ENCODE measurements at places on chromosomes 5 and 9.

GRCh38 chr9:98637381-98637780, 71.4 kb downstream of the GABBR2 start:
- peak; percentile 6 for DNase-seq

DNA sequence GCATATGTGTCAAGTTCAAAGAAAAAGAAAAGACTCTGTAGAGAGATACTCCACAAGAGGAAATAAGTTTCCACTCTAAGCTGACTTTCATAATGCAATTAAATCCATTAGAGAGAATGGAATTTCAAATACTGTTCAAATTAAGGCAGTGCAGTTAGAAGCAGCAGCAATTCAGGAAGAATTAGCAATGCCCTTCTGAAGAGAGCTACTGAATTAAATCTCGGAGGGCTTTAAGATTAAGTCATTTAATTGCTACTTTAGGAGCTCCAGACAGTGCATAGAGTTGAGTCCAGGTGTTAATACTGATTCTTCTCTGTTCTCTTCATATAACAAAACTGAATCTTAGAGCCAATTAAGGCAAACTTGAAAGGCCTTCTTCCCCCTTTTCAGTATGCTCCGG, 8.5 kb downstream of the CDH12 start:
- no peak for DNase-seq

DNA sequence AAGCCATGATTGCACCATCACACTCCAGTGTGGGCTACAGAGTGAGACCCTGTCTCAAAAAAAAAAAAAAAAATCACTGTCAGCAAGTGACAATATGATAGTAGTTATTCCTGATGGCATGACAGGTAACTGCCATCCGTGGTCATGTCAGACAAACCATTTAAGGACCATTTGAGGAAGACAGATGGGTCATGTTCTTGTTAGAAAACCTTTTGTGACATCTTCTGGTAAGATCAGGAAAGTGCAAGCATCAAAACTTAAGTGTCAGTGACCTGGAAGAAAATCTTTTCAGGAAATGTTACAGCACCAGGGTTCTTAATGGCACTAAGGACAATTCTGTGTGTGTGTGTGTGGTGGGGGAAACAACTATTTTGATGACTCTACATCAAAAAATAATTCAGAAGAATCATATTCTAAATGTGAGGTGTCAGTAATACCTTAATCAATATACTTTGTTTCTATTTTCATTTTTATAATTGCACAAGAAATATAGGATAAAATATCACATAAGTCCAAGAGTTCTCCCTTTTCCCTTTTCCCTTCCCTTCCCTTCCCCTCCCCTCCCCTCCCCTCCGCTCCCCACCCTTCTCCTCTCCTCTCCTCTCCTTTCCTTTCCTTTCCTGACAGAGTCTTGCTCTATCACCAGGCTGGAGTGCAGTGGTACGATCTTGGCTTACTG, 17.8 kb downstream of the SLC38A9 start:
- peak; percentile 40 for DNase-seq

DNA sequence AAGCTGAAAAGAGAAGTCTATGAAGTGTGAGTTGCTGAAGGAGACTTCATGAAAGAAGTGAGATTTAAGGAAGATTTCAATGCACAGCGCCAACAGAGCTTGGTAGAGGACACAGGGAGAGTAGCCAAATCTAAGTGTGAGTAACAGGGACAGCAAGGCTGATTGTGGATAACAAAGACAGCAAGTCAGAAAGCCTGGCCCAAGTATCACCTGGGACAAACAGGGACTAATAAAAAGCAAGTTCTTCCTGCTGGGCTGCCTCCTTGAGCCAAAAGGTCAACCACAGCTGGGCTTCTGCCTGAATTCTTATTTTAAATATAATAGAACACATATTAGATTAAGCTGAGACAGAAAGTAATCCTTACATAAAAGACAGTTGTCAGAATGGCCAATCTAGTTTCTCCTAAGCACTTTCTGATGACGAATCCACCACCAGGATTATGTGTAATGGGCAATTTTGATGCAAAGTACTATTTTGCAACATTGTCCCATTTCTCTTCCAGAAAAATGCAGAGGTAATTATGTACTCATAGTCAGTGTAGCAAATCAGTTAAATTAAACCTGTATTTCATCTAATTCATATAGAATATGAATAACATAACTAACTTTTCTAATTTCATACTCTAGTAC, 73.8 kb downstream of the MAPKAP1 start:
- DNase-seq, result no peak

- DNase-seq, result peak; percentile 70
These were observed 702.1 kb downstream of the SEMA5A start for GRCh38 chr5:8843771-8844170.

DNA sequence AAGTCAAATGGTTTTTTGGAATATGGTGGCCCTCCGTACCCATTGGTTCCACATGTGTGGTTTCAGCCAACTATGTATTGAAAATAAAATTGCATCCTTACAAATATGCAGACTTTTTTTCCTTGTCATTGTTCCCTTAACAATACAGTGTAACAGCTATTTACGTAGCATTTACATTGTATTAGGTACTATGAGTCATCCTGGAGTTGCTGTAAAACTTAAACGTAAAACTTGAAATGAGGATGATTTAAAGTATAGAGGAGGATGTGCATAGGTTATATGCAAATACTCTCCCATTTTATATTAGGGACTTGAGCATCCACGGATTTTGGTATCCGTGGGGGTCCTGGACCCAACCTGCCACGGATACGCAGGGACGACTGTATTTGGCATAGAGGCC, 16.3 kb downstream of the SDHA start:
- no peak for DNase-seq

GRCh38 chr5:107532169-107532878, 138.4 kb downstream of the EFNA5 start:
- no peak for DNase-seq

GRCh38 chr9:123455187-123455586, 99.2 kb downstream of the CRB2 start:
- no peak for DNase-seq

- DNase-seq, result peak; percentile 45
These were observed 122.2 kb upstream of the MAN2A1 start for GRCh38 chr5:109567374-109568044.

GRCh38 chr9:137149942-137150616, 11.1 kb downstream of the GRIN1 start:
- no peak for DNase-seq

GRCh38 chr5:147898875-147899401, 7.4 kb downstream of the C5orf46 start:
- DNase-seq, result no peak

DNA sequence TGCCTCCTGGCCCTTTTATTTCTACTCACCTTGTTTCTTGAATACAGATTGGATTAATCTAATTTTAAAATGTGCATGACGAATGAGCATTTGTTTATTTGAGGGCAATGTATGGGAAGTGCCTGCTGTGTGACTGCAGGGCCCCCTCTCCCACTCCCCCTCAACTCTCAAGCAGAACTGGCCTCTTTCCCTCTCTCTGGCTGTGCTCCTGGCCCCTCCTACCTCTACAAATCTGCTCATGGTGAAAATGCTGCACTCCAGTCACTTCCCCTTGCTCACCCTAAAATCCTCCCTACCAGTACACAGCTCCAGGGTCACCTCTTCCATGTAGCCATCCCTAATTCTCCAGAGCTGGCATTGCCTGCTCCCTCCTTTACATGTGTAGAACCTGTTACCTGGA, 17.2 kb upstream of the NDST1 start:
- DNase-seq, result no peak

- DNase-seq, result no peak
These were observed 7.5 kb downstream of the SURF4 start for GRCh38 chr9:133368249-133368881.

GRCh38 chr5:112203229-112203628, 215.8 kb downstream of the EPB41L4A start:
- no peak for DNase-seq

DNA sequence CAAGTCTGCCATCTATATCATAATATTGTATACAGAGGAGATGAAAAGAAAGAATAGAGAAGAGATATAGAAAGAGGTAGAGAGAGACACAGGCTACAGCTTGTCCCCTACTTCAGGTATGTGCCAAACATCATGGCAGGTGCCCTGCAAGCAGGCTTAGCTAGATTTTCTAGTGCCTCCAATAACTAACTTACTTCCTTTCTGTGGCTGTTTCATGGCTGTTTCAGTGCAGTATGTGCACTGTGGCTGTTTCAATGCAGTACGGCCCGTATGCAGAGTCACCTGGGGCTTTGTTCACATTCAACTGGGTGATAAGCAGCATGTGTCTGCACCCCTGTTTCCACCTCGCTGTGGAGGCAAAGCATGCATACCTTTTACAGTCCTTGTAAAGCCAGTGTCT, 327.2 kb downstream of the NTRK2 start:
- DNase-seq, result no peak

- peak; percentile 49 for DNase-seq
These were observed 8.3 kb downstream of the OTP start for GRCh38 chr5:77630114-77630680.

- peak; percentile 37 for DNase-seq
These were observed 1.6 kb downstream of the ELL2 start for GRCh38 chr5:95959888-95960666.

DNA sequence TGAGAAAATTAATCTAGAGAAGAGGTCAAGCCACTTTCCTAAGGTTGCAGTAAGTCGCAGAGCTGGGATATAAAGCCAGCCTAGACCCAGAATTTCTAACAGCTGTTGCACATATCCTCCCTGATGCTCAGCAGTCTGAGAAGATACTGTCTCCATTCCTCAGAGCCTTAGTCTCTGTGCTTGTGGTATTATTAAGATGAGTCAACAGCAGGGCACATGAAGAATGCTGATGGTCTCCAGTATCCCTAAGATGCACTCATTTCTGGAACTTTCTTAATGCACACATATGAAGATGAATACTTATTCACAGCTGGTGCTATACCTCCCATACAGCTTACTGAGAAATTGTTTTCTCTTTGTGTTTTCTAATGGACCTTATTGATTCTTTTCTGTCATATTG, 32.5 kb downstream of the SGCD start:
- peak; percentile 32 for DNase-seq

DNA sequence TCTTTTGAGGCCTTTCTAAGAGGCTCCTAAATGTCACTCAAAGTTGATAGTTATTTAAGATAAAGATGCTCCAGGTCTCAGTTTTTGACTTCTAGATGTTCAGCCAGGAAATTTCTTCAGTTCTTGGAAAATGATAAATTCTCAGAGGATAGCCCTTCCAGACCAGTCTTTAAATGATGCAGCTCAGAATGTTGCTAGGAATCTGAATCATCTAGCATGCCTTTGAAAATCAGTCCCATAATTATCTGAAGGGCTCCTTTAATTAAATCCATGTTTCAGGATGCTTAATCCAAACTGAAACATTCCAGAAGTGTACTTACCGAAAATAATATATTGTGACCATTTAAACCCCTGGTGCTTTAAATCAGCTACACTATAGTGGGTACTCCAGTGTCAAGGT, 107.5 kb upstream of the FBN2 start:
- DNase-seq, result peak; percentile 32

GRCh38 chr5:121572061-121572460, 279.6 kb upstream of the FTMT start:
- no peak for DNase-seq

DNA sequence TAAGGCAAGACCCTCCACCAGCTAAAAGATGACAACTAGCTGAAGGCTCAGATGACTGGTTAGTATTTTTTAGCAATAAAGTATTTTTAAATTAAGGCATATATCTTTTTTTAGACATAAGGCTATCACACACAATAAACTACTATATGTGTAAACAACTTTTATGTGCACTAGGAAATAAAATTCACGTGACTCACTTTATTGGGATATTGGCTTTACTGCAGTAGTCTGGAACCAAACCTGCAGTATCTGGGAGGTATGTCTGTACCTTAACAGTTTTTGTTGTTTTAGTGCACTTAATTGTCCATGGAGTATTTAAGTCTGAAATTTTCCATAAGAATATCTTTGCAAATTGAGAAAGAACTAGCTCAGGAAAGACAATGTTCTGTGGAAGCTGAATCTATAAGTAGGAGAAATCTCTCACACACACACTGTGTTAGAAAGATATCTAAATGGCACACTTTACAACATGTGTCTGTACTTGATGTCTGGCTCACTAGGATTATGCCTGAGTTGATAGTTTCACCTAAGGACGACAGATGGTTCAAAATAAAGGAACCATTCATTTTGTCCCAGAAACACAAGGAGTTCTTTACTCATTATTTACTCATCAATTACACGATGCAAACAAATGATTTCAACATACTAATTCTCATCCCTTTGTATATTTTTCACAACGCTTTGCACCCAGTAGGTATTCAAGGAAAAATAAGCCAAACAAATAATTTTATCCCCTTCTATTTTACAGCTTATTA, 4.6 kb downstream of the RAPGEF6 start:
- DNase-seq, result no peak

DNA sequence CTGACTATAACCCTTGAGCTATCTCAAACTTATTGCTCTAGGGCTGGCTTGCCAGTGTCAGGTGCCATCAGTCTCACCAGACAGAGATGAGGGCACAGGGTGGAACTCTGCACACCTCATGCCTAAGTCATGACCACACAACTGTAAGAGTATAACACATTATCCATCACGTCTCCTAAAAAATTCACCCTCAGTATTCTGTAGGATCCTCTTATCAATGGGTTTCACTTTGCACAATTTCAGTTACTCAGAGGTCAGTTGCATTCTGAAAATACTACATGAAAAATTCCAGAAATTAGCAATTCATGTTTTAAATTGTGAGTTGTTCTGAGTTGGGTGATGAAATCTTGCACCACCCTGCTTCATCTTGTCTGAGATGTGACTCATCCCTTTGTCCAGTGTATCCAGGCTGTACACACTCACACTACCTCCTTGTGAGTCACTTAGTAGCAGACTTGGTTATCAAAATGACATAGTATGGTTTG, 690.9 kb upstream of the CDH18 start:
- peak; percentile 33 for DNase-seq

GRCh38 chr5:150632305-150633160, 7.9 kb upstream of the SYNPO start:
- DNase-seq, result peak; percentile 68

GRCh38 chr5:36623832-36624231, 17.4 kb downstream of the SLC1A3 start:
- no peak for DNase-seq

DNA sequence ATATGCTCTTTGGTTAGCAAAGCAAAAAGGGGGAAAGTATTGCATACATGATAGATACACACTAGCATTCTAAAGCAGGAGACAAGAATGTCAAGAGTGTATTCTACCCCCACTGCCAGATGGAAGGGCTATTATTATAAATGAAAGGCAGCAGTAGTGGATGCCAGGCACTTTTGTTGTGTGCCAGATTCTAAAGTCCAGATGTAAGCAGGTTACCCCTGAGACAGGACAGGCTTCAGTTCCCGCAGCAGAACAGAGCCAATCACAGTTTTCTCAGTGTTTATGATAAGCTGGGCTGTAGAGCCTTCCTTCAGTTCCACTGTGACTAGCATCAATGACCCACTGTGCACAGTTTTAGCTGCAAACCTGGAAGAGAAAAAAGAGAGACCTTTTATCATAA, 226.6 kb upstream of the TBCA start:
- no peak for DNase-seq
